ENCODE measurements at places on chromosomes 1 and 21.

DNA sequence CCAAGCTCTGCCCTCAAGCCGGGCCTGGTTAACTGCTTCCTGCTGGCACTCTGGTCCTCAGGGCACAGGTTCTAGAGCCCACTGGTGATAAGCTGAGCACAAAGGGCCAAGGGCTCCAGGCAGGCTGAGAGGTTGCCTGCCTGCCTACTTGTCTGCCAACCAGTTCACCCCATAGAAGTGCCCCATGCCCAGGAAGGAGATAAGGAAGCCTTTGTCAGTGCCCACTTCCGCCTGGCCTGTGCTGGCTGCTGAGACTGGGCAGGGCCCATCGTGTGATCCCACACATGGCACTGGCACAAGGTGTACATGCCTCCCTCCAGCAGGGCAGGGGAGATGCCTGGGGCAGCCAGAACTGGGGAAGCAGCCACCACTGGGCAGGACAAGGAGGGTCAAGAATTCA is 24.1 kb downstream of the SLC9A1 start:
- no peak for DNase-seq

DNA sequence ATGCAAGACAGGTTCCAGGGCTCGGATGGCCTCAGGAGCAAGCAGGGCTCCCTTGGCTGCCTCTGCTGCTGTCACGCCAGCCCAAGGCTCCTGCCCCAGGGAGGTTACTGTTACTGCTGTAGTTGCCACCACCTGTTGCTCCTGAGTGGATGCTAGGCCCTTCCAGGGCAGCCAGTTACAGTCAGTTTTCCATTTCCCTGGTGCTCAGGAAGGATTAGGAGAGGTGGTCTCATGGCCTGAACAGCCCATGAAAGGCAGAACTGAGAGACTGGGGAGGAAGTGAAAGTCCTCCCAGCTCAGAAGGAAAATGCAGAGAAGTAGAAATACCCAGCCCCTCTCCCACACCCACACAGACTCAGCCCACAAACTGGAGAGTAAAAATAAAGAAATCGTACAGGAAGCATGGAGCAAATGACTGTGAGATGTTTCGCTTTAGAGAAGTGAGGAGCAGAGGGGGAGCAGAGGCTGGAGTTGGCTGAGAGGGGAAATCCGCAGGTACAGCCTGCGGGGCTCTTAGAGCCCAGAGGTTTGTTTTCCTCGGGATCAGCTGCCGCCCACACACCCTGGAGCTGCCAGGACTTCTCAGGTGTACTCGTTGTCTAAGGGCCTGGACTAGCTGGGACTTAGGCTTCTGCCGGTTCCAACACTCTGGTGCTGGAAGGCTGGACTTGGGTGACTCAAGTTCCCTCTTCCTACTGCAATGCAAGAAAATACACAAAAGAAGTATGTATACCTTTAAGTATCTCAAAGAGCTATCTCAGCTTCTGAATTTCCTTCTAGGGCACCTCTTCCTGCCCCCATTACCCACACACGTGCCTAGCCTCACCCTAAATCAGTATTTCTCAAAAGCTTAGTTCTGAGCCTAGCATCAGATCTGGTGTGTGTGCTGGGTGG is 2.3 kb downstream of the IL6R start:
- no peak for DNase-seq

GRCh38 chr1:202589190-202589930 is 120.9 kb downstream of the SYT2 start:
- DNase-seq: peak; percentile 99

DNA sequence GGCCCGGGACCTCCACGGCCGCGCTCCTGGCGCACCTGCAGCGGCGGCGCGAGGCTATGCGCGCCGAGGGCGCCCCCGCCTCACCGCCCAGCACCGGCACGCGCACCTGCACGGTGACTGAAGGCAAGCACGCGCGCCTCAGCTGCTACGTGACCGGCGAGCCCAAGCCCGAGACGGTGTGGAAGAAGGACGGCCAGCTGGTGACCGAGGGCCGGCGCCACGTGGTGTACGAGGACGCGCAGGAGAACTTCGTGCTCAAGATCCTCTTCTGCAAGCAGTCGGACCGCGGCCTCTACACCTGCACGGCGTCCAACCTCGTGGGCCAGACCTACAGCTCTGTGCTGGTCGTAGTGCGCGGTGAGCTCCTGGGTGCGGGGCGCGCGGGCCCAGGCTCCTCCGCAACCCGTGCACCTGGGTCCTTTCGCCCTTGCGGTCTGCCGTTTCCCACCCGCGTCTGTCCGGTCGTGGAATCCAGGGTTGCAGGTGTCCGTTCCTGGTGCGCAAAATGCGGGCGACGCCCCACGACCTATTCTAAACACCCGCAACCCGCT is 4.6 kb downstream of the OBSCN start:
- no peak for DNase-seq

GRCh38 chr1:205236951-205237475 is 9.3 kb downstream of the TMCC2 start:
- no peak for DNase-seq

GRCh38 chr21:15408089-15408488 is 321.7 kb upstream of the USP25 start:
- no peak for DNase-seq

- no peak for DNase-seq
These were observed 66.8 kb upstream of the BCL10 start for GRCh38 chr1:85343213-85343611.

GRCh38 chr1:204836856-204837255 is 33.8 kb upstream of the NFASC start:
- DNase-seq: no peak

DNA sequence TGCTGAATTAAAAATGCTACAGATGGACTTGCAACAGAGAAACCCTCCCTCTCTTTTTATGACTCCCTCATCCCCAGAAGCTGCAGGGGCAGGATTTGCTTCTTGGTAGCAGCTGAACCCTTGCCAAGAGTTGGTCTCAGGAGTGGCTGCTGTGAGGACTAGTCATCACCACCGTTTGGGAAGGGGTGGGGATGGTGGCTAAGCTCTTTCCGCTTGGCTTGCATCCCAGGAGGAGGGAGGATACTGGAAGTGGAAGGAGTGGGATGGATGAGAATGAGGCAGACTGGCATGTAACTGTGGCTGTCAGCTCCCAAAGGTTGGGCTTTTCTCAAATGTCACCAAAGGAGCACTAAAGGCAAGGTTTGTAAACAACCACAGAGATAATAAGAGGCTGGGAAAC is 50.8 kb upstream of the COL24A1 start:
- DNase-seq: peak; percentile 38

GRCh38 chr1:77857552-77857951 is 30.9 kb upstream of the NEXN start:
- no peak for DNase-seq

DNA sequence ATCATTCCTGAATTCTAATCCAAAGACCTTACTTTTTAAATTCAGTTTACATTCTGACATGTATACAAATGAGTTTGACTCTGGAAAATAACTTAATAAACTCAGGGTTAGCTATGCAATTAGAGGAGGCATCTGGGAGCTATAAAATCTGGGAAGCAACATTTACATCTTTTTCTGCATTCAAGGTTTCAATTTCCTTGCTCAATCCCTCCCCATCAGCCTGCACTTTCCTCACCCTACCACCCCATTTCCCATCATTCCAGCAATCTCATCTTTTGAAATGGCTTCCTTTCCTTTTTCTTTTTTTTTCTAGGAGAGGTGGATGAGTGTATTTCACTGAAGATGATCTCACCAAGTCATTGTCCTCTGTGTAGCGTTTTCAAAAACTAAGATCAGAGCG is 65.3 kb upstream of the BEND5 start:
- no peak for DNase-seq

- no peak for DNase-seq
These were observed 32.0 kb upstream of the AGL start for GRCh38 chr1:99818063-99818699.

DNA sequence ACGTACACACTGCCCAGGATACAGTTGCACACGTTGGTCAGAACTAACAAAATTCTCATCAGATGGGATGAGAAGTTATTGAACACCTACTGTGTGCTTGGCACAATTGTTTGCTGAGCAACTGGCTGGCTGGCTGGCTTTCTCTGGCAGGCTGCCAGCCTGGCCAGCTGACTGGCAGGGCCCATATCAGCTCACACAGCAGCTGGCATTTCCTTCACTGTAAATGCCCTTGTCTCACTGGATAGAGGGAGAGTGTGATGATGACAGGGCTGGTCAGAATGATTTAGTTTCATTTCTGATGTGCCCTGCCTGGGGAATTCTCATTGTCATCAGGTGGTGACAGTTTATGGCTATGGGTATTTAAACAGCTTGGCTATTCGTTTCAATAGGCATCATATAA is 15.8 kb downstream of the CAMK2N1 start:
- no peak for DNase-seq

- peak; percentile 76 for DNase-seq
These were observed 18.1 kb downstream of the USP48 start for GRCh38 chr1:21764615-21765423.

DNA sequence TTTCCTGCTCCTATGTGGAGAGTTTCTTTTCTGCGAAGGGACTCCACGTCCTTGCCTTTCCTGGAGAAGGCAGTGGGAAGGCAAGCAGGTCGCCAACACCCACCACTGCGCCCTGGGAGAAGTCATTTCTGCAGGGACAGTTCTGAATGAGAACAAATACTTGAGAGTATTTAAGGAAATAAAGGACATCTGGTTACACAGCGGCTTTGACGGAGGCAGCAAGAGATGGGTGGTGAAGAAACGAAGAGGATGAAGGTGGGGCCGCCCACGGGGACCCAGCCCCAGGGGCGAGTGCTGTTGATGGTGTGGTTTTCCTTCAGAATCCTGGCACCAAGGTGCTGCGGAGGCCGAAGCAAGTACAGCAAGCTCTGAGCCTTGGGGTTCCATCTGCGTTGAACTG is 75.5 kb downstream of the PSMG1 start:
- no peak for DNase-seq

DNA sequence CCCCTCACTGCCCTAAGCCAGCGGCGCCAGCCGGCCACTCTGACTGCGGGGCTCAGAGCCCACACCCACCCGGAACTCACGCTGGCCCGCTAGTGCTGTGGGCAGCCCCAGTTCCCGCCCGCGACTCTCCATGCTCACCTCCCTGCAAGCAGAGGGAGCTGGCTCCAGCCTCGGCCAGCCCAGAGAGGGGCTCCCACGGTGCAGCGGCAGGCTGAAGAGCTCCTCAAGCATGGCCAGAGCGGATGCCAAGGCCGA is 41.5 kb downstream of the SLC2A1 start:
- DNase-seq: no peak

Data from BJ (cell line).